ENCODE measurements at places on chromosomes 3 and 15.
A peak's percentile ranks its signal among the peaks of the same experiment; 100 is the strongest.

GRCh38 chr15:29611057-29611456 is 211.2 kb downstream of the TJP1 start:
- DNase-seq: no peak

DNA sequence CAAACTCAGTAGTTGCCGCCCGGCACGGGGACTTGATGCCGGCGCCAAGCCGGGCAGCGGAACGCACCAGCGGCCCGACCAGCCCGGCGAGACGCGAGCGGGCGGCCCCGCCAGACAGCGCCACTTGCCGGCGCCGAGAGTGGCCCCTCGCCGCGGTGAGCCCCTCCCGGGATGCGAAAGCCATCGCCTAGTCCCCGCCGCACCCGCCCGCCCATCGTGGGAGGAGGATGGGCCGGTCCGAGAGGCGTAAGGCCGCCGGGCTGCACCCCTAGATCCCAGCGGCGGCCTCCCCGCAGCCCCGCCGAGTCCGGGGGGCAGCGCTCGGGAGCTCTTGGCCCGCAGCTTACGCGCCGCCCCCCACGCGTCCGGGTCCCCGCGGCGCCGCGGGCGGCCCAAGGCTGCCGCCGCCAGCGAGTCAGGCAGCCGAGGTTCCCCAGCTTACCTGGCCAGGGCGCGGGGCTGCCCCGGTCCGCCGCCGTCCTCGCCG is 609 bp downstream of the GOLGA8A start:
- no peak for DNase-seq

DNA sequence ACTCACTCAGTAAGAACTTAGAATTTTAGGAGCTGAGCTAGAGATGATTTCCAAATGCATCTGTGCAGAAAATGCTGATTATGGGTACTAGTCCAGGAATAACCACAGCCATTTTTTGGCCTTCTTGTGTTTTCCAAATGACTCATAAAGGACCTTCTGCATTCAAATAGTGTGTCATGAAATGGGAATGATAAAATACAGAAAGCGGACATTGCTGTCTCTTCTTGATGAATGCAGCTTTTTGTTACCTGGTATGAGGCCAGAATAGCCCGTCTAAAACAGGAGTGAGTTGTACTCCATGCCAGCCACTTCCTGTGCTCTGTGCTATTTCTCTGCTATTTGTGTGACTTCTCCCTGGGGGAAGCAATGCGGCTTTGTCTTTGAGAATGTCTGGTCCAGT is 20.5 kb upstream of the FRMD5 start:
- no peak for DNase-seq

- no peak for DNase-seq
These were observed 1.2 kb downstream of the TTC23 start for GRCh38 chr15:99248000-99248715.

DNA sequence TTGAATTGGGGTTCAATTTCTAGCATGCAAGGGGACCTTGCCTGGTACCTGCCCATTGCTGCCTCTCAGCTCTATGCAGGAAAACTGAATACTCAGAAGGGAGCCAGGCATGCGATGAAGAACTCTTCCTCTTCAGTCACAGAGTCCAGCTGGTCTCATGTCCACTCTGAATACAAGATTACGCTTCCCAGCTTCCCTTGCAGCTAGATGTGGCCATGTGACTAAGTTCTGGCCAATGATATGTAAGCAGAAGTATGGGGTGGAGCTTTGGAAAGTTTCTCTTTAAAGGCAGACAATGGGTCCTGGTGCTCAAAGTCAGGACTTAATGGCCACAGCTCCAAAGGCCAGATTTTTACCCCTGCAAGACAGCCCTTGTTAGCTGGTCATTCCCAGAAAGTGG is 9.0 kb downstream of the WNT7A start:
- DNase-seq: no peak

- no peak for DNase-seq
These were observed 234.6 kb downstream of the RAP2B start for GRCh38 chr3:153396581-153396980.

DNA sequence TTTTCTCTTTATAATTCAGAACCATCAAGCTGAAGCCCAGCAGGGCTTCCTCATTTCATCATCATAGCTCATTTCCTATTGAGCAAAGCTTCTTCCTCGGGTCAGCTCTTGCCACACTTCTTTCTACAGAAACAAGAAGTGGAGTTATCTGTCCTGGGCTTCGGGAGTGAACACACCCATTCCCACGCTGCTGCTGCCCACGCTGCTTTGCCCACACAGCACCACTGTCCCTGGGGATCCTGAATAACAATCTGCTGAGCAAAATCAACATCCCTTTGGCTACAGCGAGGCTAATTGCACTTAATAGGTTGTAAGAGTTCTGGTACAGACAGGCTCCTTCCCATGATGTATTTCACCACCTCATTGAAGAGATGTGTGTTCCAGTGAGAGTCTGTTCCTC is 23.7 kb downstream of the CEP19 start:
- DNase-seq: no peak

DNA sequence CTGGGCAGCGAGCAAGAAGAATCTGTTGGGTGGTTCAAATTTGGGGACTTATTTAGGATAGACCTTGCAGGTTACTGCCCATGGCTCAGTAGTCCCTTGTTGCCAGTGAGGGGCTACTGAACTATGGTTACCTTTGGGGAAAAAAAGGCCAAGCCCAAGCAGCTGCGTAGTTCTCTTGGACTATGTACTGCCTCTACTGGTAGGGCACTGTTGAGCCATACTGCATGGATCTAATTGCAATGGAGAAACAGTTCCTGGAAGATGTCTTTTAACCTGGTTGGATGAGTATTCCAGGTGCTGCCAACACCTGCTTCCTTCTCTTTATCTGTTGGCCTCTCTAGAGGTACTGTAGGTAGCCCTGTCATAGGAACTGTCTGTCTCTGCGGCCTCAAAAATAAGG is 671.9 kb upstream of the CBLB start:
- no peak for DNase-seq

GRCh38 chr3:124685481-124685880 is 44.8 kb upstream of the UMPS start:
- DNase-seq: no peak

DNA sequence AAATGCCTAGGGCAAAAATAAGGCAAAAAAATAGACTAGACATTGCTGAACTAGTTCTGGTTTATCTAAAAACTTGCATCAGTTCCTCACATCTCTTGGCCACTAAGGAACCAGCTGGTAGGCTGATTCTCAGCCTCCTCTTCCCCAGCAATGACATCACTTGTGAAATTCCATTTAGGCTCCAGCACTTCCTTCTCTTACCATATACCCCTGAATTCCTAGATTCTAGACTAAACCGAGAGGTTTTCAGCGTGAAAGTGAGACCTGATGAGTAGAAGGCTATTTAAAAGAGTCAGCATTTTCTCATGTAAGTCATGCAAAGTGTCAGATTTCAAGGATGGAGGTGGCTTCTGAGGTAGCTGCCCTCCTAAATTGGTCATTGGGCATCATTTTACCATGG is 247.1 kb upstream of the CDIN1 start:
- DNase-seq: no peak

DNA sequence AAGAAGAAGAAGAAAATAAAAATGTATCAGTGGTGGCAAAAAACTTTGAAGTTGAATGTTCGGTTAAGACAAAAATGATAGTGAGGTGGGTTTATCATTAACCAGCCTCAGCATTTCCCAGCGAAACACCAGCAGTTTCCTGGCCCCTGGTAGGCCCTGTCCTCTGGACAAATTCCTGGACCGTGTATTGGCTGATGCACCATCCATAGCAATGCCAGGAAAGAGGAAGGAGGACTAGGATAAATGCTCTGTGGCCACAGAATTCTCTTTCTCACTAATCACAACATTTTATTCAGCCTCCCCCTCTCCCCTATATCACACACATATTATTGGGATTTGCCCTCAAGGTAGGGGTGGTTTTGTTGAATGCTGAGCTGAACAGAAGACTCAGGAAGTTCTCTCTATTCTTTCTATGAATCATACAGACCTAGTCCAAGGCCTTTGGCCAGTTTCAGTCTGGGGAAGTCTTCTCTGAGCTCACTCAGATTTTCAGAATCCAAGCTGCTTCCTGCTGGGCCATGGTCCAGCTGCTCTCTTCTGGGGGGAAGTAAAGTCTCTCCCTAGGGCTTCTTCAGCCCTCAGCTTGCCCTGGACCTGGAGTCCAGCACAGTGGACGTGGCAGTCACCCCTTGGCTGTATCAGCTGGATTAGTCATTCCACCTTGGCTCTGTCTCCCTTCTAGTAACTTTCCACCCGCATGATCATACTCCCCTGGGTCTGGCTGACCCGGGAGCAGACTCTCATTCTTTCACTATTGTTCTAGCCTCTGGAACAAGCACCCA is 27.6 kb downstream of the SLC28A1 start:
- DNase-seq: no peak

- DNase-seq: no peak
These were observed 57.5 kb upstream of the LMCD1 start for GRCh38 chr3:8443829-8444791.

- no peak for DNase-seq
These were observed 4.8 kb downstream of the UBE2E1 start for GRCh38 chr3:23810343-23811184.

- no peak for DNase-seq
These were observed 11.9 kb downstream of the ARRDC4 start for GRCh38 chr15:97972366-97972765.

DNA sequence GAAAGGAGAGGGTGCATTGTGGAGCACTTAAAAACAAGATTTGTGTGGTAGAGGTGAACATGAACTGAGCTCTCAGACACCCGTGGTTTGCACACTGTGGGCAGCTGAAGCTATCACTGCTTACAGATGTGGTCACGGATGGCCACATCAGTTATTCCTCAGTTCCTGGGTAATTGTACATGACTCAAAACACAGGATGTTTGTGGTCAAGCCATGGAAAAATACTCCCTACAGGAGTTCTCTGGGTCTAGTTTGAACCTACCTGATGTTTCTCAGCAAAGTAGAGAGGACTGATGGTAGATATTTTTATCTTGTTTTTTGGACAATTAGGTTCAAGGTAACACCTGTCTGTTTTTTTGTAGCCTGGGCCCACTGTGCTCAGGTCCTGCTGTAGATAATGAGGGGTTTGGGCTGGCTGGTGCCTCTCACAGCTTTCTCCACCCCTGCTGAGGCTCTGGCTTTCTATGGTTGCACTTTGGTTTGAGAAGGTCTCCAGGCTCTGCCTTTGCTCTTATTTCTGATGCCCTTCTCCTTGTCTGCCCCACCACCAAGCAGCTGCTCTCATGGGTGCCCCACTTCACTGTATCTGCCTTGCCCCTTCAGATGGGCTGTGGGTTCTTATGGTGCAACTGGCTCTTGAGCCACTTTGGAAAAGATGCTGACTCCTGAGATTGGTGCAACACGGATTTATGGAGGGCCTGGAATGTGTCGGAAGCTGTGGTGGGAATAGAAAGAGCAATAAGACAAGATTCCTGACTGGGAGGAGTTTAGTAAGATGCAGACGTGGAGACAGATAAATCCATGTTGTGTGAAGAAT is 40.1 kb downstream of the CDCP1 start:
- DNase-seq: no peak

- DNase-seq: no peak
These were observed 67.3 kb downstream of the VGLL4 start for GRCh38 chr3:11576453-11576852.

- DNase-seq: no peak
These were observed 49.1 kb upstream of the POMGNT2 start for GRCh38 chr3:43154980-43155379.

DNA sequence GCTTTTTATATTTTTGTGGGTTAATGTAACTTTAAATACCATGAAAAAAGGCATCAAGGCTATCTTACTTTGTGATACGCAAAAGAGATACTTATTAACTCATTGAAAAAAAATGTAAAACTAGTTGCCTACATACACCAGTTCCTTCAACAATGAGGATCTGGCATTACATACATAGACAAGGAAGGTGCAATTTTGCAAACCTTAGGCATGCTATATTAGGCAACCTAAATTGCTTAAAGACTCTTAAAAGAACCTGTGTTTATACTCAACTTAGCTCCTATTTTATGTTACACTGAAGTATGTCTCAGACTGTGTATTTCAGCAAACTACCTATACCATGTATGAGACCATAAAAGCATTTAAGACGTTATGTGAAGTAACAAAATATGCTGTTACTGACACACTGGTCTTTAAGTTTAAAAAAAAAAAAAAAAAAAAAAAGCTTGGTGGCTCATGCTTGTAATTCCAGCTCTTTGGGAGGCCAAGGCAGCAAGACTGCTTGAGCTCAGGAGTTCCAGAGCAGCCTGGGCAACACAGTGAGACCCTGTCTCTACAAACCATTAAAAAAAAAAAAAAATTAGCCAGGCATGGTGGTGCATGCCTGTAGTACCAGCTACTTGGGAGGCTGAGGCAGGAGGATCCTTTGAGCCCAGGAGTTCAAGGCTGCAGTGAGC is 9.1 kb downstream of the TASOR start:
- no peak for DNase-seq

GRCh38 chr15:79965846-79966630 is 5.0 kb downstream of the BCL2A1 start:
- peak; percentile 64 for DNase-seq

- DNase-seq: no peak
These were observed 1.3 kb downstream of the FRMD5 start for GRCh38 chr15:44193651-44194322.

- DNase-seq: no peak
These were observed 20.2 kb downstream of the DENND4A start for GRCh38 chr15:65771870-65772269.

- no peak for DNase-seq
These were observed 4.1 kb upstream of the EPHB3 start for GRCh38 chr3:184557348-184557950.

DNA sequence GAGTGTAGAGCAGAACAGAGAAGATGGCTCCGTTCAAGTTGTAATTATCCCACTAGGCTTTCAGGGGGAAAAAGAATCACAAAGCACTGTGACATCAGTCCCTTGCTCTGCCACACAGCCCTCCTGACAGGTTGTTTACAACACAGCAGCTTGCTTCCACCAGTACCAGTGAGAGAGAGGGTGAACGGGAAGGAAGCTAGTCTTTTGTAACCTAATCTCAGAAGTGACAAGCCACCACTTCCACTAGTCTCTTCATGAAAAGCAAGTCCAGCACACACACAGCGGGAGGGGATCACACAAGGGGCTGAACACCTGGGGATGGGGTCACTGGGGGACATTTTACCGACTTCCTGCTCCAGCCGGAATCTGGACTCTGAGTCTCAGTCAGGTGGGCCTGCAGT is 86.3 kb downstream of the FAM81A start:
- DNase-seq: no peak

DNA sequence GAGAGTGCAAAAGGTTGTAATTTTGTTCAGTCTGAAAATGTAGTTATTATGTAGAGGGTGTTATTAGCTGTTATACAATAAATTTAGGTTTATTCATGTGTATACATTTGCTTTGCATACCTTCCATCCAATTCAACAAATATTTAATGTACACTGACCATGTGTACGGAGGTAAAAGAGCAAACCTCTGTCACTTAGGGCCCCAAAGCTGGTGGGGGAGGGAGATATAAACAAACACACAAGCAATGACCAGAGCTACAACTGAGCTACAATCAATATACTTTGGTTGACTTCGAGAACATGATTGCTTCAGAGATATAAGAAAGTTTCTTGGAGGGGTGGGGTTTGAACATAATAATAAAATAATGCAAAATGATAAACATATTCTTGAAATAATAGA is 17.5 kb upstream of the BCL6 start:
- DNase-seq: no peak
